ENCODE measurements at places on chromosomes 2 and 18. TPM values are rescaled to one million over a fixed set of nuclear protein-coding genes. Genes with fewer than 3 reads are reported as not detected.

CGREF1 gene
- total RNA-seq: 3.0 TPM

POTEJ gene
- 0.21 TPM for total RNA-seq

GRCh38 chr18:36323421-36323820 lies 25.9 kb downstream of the FHOD3 start:
- H3K4me3 ChIP-seq: no peak overlapping the region
- no peak for DNase-seq
- peaks cover 15% of the 10 kb centered on the region for H3K4me1 ChIP-seq
- H3K36me3 ChIP-seq: peaks cover 5% of the 10 kb centered on the region
- no peak overlapping the region for H3K27ac ChIP-seq

DNA sequence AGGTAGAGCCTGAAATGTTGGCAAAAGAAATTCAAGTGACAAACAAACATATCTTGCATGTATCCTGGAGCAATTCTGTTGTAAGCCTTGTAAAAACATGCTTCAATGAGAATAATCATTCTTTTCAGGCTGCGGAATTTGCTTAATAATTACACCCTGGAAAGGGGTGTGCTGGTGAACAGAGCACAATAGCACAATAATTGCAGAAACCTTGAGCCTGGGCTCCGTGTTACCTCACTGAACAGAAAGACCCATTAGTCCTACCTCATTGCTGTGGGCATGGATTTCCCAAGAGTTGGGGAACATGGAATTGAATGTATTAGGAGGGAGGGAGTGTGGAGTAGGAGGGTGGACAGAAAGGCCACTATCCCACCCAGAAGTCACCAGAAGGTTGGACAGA lies 168.0 kb upstream of the ALKAL2 start:
- H3K27ac ChIP-seq: no peak overlapping the region
- peaks cover 9% of the 10 kb centered on the region for H3K4me1 ChIP-seq
- no peaks in the 10 kb centered on the region for H3K27me3 ChIP-seq
- DNase-seq: no peak

- no peaks in the 10 kb centered on the region for H3K36me3 ChIP-seq
- H3K4me1 ChIP-seq: peaks cover 21% of the 10 kb centered on the region
- H3K27ac ChIP-seq: no peak overlapping the region
- peaks cover 33% of the 10 kb centered on the region for H3K27me3 ChIP-seq
- DNase-seq: no peak
Observed at GRCh38 chr2:239602290-239603282, 201.8 kb upstream of the HDAC4 start.

DNA sequence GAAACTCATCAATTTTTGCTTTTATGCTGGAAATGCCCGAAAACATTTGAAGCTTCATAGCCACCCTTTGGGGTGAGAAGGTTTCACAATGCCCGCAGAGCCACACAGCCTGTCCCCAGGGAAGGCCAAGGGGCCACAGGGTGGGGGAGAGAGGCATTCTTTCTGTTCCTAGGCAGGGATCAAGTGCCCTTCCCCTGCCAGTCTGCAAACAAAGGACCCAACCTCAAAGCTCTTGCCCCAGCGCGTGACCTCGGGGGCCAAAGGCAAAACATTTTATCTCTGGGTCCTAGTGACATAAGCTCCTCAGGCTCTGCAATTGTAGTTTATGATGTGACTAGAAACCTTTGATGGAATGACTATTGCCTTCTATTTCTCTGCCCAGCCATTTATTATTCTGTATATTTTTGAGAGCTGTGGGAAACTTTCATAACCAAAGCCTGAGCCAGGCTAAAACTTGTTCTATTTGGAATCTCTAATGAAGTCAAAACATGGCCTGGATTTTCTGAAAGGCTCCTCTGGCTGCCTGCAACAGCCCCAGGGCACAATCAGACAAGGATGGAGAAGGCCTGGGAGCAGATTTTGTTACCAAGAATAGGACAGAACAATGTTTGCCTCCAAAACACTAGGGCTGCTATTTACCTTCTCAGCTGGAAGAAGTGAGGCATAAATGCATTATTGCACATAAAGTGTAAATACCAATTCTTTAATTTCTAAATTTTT lies 137.2 kb upstream of the KCTD1 start:
- DNase-seq: peak; percentile 46
- H3K27me3 ChIP-seq: no peaks in the 10 kb centered on the region
- no peak overlapping the region for H3K27ac ChIP-seq
- no peaks in the 10 kb centered on the region for H3K36me3 ChIP-seq
- H3K4me1 ChIP-seq: peaks cover 24% of the 10 kb centered on the region

DNA sequence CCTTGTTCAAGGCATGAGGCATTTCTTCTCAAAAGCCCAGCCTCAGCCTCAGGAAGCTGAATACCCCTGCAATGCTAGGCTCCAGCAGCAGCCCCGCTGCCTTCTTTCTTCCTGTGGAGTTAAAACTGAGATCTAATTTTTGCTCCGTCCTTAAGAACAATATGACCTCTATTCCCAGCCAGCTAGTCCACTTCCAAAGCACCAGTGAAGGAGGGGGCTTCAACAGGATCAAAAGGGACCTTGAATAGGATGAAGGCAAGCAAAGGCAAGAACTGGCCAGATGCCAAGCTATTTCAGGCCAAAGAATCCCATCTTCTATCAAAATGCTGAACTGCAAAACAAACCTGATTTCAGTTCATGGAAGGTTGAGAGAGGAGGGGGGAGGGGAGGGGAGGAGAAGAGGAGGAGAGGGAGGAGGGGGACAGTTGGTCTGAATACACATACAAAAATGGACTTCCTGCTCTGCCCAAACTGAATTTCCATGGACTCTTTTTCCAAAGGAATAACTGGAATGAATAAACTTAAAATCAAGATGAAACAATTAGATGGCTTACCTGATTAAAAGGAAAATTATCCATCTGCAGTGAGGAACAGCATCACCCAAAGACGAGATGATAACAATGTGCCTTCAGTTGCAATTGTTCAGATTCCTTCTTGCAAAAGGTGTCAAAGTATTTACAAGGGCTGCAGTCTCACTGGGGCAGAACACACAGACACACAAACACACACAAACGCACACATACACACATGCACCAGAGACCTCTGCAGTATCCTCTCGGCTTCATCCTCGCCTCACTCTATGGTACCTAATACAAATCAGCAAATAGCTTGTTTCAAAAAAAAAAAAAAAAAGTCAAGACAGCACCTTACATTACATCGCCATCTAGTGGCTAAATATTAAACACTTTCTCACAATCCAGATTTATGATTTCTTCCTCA lies at the start of gene SCN1A:
Gene SCN1A, minus strand, starts transcription at position 804 of the 939 bp plus-strand sequence. CDS start 54,399 bp downstream, outside the sequence.
- no peaks in the 10 kb centered on the region for H3K27me3 ChIP-seq
- no peak within 1 kb of the TSS for H3K4me3 ChIP-seq
- H3K36me3 ChIP-seq: no peaks in the 10 kb centered on the region
- H3K4me1 ChIP-seq: peaks cover 13% of the 10 kb centered on the region
- DNase-seq: peak; percentile 59

DNA sequence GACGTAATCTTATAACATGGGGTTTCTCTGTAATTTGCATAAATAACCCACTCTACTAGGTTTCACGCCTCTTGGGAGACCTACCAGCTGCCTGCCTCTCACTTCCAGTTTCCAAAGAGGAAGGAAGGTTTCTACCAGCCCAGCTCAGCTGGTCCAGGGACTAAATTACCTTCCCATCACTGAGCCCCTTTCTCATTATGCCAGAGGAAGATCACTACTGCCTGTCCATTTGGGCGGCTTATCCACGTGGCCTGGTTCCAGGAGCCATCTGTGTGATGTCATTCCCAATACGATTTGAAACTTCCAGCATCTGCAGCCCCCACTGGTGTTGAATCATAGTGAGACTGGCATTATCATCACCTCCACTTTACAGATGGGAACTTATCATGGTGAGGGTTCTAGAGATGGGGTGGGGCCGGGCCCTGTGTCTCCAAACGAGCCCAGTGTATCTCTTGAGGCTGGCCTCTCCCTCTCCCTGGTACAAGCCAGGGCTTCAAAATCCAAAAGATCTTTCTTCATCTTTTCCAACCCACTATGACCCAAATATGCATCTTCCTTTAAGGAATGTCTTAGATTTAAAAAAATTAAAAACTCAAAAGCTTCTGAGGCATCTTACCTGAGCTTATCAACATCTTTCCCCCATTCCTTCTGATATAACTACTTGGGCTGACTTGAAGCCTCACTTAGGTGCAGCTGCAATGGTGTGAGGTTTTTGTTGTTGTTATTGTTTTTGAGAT lies 140.8 kb downstream of the DDX1 start:
- H3K36me3 ChIP-seq: no peaks in the 10 kb centered on the region
- no peak for DNase-seq
- no peak overlapping the region for H3K4me3 ChIP-seq
- H3K27ac ChIP-seq: no peak overlapping the region

Data from neural progenitor cell (in vitro differentiated cells).